ENCODE measurements at places on chromosomes 4 and X.

DNA sequence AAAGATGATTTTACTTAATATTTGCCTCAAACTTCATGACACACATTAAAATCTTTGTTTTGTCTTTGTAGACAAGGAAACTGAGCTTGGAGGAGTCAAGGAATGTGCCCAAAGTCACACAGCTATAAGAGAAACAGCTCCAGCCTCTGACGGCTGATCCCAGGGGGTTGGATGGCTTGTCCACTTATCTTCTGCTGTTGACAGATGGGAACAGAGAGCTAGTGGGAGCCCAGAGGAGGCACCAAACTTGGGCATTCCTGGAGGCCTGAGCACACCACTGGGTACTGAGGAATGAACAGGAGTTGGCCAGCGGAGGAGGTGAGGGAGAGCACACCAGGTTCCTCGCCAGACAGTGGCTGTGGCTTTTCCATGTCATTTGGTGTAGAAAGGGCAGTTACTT is 56.4 kb upstream of the GPR78 start:
- DNase-seq, result no peak

- no peak for DNase-seq
Observed at GRCh38 chr4:134001057-134001456, 200.5 kb downstream of the PABPC4L start.

- no peak for DNase-seq
Observed at GRCh38 chr4:117777721-117778120, 256.6 kb upstream of the NDST3 start.

DNA sequence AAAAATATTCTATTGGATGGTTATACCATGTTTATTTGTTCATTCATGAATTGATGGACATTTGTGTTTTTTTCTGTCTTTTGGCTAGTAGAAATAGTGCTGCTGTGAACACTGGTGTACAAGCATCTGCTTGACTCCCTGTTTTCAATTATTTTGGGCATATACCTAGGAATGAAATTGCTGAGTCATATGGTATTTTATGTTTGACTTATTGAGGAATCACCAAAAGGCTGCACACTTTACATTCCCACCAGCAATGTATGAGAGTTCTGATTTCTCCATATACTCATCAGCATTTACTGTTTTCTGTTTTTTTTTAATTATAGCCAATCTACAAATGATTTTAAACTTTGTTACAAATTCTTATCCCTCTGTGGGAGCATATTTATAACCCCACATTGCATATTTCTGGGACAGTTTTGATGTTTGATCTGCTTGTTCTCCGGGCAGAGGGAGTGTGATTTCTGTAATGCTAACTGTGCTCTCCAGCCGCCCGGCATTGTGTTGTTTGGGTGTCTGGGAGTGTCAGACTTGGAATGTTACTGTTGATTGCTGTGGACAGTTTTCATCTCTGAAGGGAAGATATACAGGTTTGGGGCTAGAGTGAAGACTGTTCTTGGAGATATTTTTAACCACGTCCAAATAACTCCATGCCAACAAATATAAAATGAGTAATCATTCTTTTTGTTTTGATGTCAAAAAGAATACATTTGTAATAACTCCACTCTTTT is 60.5 kb upstream of the PGRMC2 start:
- no peak for DNase-seq

DNA sequence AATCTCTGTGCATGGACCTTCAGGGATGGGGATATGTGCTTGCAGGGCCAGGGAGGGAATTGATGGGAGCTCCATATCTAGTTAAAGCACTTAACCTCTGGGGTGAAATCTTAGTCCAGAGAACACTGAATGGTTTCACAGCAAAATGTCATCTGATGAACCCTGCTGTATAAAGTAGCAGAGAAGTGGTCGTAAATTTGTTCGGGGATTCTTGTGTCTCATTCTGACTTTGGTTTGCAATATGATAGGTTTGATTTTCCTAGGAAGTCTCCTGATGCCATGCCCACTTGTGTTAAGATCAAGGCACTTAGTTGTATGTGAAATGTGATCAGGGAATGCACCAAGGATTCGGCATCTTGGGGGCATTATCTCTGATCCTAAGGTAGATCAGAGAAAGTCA is 96.9 kb downstream of the NHS start:
- DNase-seq, result no peak

DNA sequence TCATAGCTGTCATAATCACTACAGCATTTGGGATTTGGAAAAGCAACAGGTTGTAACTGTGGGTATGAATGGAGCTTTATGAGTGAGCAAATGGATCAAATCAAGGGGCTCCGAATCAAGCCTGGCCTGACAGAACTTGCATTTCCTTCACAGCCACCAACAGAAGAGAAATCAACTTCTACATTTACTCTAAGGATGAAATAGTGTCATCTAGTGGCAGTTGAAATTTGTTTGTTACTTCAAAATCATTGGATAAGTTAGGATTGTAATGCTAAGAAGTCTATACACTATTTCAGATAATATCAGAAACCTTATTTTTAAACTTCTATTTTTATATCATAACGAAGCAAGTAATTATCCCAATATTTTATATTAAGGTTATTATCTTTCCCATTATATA is 10.7 kb upstream of the WDR17 start:
- no peak for DNase-seq

DNA sequence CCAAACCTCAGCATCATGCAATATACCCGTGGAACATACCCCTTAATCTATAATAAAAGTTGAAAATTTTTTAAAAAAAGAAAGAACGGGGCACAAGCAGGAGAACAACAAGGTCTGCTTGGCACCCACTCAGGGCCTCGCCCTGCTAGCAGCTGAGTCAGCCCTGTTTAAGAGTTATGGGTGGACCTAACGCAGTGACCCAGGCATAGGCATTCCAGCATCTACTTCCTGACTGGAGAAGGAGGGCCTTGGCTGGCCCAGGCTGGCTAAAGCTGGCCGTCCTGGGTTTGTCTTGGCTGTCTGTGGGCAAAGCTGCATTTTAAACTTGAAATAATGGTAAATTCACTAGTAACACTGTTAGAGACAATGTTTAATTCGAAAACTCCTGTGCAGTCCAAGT is 236.7 kb upstream of the PGRMC2 start:
- DNase-seq, result no peak

- DNase-seq, result no peak
Observed at GRCh38 chr4:94412658-94413038, 39.1 kb upstream of the PDLIM5 start.

DNA sequence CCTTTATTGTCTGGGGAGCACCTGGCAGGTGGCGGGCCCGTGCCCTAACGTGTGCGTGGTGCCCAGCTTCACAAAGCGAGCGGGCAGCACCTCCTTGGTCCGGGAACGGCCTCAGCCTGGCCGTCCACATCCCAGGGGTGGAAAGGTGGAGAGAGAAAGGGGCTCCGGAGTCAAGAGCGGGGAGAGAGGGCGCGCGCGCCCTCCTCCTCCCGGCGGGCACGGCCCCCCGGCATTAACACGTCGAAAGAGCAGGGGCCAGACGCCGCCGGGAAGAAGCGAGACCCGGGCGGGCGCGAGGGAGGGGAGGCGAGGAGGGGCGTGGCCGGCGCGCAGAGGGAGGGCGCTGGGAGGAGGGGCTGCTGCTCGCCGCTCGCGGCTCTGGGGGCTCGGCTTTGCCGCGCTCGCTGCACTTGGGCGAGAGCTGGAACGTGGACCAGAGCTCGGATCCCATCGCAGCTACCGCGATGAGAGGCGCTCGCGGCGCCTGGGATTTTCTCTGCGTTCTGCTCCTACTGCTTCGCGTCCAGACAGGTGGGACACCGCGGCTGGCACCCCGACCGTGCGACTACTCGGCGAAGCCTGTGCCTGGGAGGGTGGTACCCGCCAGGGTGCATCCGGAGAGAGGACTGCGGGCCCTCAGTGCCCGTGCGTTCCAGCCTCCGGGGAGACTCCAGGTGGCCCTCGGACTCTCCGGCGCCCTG is at the start of gene KIT:
TSS of gene KIT (plus strand) at position 407 of the 701 bp plus-strand sequence. CDS start at position 465, 58 bp downstream.
- DNase-seq, result no peak

- DNase-seq, result no peak
Observed at GRCh38 chr4:118221227-118221800, 131.5 kb downstream of the PRSS12 start.

- no peak for DNase-seq
Observed at GRCh38 chrX:37809970-37810369, 30.1 kb downstream of the CYBB start.

DNA sequence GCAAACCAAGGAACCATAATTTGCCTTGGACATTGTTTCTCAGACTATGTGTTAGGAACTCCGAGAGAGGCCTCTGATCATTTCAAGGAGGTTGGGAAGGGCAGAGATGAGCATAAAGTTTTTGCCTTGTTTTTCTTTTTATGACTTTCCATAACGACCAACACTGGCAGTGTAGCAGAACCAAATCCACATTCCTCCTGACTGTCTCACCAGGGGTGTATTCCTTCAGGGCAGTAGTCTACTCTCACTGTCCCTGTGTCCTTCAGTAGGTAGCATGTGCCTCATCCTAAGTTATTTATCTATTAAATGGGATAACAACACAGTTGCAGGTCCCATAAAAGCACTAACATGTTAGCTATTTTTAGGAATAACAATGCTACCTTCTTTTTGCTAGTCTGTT is 20.8 kb downstream of the EGFL6 start:
- DNase-seq, result no peak

- no peak for DNase-seq
Observed at GRCh38 chrX:117707948-117708743, 408.5 kb downstream of the KLHL13 start.

DNA sequence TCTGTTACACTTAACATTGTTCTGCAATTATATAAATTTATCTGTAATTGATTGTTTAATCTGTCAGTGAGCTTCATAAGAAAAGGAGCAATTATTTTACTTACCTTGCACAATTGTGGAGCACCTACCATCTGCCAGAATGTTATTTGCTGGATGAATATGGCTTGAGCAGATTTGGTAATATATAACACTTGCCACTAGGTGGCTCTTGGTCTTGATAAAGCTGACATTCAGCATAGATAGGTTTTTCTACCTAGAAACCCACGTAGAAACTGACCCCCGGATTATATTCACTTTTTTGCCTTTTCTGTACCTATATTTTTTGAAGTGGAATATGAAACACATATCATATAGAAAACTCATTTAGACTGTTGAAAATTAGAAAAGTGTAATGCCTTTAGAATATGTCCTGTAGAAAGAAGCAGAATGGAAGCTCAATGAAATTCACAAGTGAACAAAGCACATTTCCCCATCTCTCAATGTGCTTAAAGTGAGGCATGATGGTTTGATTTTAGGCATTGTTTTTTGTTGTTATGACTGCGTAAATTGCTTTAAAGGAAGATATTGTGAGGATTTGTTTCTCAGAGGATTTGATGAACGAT is 9.5 kb downstream of the RBPJ start:
- no peak for DNase-seq

DNA sequence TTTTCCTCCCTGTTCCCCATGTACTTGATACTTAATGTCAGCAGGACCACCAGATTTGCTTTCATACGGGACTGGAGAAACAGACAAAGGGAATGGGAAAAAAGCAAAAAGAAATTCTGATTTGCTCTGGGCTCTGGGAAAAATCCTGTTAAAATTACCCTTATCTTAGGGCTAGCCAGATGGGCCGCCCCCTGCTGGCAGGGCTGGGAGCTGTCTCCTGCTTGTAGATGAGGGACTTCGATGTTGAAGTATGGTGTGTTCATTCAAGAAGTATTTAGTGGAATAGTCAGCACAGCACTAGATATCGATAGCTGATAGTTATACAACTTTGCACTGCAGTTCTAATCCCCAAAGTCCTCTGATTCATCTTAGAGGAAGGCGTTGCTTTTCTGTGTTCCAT is 45.8 kb downstream of the BCORL1 start:
- peak; percentile 12 for DNase-seq

DNA sequence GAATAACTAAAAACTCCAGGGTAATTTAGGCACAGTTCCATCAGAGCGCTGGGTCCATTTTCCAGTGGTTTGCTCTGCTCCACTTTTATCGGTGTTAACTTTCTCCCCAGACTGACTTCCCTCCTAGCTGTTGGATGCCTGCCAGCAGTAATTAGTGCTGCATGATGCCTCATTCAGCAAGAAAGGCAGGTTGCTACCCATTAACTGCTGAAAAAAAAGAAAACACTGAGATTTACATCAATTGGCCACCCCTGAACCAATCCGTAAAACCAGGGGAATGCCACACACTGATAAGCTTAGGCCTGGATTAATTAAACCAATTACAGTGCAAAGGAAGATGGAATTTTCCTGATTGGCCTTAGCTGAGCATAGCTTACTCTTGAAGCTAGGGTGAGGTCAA is 182.4 kb upstream of the CXXC4 start:
- DNase-seq, result no peak

GRCh38 chr4:151304755-151305154 is 20.6 kb downstream of the SH3D19 start:
- no peak for DNase-seq

GRCh38 chr4:99324979-99325378 is 3.8 kb upstream of the ADH1B start:
- no peak for DNase-seq
